GDM1 (cell line): ENCODE measurements at places on chromosomes 4 and X.

DNA sequence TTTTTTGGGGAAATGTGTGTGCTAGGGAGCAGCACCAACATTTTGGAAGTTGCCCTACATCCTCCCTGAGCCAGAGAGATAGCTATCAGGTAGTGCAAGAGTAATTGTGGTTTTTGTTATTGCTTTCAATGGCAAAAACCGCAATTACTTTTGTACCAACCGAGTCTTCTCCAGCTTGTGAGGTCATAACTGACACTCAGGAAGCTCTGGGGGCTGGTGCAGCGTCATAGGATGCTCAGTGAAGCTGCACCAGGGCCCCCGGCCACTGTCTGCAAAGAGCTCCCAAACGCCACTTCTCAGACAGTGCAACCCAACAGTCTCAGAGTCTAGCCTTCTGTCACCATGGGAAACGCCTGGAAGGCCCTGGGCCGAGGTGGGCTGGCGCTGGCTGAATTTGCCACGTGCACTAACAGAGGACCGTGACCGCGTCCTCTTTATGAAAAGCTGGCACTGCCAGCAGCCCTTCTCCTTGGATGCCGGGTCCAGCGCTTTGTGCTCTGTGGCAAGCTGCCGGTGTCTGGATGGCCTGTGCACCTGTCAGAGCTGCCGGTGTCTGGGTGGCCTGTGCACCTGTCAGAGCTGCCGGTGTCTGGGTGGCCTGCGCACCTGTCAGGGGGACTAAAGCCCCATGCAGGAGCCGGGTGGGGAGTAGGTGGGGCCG, 19.4 kb downstream of the SH3TC1 start:
- no peak for DNase-seq

DNA sequence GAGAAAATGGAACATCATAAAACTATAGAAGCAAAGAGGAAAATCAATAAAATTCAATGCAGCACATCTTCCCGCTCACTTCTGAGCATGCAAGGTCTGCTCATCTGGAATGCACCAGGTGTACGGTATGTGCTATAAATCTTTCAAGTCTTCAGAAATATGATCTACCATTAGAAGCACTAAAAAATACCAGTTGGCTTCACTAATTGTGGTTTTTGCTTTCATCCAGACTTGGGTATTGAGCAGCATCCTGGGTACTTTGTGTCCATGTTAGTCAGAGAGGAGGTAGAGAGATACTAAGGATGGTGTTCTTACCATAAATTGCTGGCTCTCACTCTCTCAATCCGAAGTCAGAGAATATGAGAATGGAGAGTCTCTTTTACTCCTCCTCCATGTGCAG, 477.1 kb downstream of the PPARGC1A start:
- DNase-seq = no peak

- DNase-seq = no peak
Observed at GRCh38 chrX:68648960-68649359, 1.5 kb downstream of the STARD8 start.

GRCh38 chrX:37425370-37425769, 76.2 kb downstream of the PRRG1 start:
- DNase-seq = no peak

- no peak for DNase-seq
Observed at GRCh38 chr4:173337463-173337862, 3.3 kb upstream of the HMGB2 start.

GRCh38 chr4:78342125-78342524, 209.4 kb upstream of the ANXA3 start:
- DNase-seq = no peak

- no peak for DNase-seq
Observed at GRCh38 chrX:38652934-38653442, 91.6 kb downstream of the TSPAN7 start.

GRCh38 chr4:20658456-20658855, 41.8 kb upstream of the PACRGL start:
- no peak for DNase-seq

DNA sequence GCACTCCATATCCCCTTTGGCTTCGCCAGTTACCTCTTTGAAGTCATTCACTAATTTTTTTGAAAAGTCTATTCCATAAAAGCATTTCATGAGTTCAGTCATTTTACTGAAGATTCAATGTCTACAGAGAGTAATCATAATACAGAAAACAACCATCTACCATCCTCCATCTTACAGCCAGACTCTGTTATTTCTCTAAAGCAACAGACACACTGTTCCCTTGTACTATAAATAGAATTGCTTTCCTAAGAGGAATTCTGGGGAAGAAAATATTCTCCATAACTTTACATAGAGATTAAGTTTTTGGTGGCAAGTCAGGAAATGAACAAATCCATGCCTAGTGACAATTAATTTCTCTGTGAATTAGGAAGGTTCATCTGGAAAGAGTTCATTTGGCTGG, 37.0 kb downstream of the XK start:
- no peak for DNase-seq

DNA sequence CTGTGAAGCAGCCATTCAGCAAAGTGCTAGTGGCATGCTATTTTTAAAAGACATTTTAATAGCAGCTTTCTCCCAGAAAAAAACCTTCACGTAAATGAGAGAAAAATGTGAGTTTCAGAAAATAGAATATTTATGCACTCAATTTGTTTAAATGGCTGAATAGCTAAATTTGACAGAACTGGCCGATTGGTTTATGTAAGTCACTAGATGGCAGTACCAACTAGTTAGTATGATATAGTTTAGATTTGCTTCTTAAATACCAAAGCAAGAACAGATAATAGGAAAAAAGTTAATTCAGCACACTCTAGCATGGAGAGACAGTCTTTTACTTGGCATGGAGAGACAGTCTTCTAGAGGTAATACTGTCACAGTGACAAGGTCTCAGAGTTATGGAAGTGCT, 250.1 kb downstream of the SNCA start:
- DNase-seq = no peak

DNA sequence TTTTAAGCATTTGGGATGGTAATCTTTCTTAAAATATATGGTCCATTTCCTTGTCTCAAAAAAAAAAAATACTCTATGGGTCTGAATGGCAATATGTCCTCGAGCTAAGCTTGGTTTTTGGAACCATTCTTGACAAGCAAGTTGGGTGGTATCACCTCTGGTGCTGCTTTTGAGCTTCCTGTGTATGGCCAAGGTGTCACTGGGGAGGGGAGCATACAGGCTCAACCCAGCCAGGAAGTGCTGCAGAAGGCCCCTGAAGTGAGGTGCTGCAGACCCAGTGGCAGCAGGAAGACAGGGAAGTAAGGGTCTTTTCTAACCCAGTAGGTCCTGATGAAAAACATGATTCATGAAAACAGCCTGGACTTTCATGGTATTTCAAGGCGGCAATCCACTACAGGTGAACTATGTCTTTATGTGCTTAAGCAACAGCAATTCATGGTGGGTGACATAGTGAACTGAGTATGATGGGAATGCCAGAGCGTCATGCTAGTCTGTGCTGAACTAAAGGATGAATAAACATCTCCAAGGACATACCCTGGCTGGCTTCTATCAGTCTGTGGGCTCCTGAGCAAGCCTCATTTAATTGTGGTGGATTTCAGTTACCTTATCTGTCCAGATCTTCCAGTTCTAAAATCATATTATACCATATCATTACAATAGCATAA, 15.1 kb downstream of the TRAPPC2 start:
- DNase-seq = no peak

DNA sequence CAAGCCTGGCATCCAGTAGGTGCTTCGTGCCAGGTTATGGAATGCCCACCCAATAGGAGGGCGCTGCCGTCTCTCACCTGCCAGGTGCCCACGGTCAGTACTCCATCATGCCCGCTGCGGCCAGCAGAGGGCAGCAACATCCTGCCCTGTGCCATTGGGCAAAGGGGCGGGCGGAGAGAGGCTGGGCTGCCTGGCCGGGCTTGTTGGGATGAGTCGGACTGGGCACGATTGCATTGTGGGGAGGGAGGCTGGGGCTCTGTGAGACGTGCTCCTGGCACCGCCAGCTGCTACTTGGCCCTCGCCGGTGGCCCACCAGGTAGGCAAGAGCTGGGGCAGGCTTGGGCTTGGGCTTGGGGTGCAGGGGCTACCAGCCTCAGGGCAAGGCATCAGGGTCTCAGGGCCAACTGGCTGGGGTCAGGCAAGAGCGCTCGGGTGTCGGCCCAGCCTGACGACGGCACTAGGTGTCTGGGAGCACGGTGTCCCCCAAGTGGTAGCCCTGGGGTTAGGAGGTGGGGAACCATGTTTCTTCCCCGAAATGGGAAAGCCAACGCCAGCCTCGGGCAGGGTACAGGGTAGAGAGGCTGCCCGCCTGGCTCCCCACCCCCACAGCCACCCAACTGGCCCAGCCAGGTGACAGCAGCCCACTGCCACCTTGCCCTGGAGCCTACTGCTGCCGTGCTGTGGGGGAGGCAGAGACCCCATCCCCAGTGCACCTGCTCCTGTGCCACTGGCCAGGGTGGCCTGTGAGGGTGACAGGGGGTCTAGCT, at the start of gene PLXNB3:
Gene PLXNB3 (plus strand): TSS at position 261 of the 767 bp plus-strand sequence. CDS start 1,287 bp downstream, outside the sequence.
- DNase-seq = peak; percentile 72

DNA sequence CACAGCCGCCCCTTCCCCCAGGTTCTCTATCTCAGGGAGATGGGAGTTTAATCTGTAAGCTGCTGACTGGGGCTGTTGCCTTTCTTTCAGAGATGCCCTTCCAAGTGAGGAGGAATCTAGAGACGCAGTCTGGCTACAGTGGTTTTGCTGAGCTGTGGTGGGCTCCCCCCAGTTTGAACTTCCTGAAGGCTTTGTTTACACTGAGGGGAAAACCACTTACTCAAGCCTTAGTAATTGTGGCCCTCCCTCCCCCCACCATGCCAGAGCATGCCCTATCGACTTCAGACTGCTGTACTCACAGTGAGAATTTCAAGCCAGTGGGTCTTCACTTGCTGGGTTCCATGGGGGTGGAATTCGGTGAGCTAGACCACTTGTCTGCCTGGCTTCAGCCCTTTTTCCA, 131.3 kb downstream of the FAAH2 start:
- peak; percentile 2 for DNase-seq

- DNase-seq = no peak
Observed at GRCh38 chrX:72683631-72684030, 30.5 kb downstream of the PHKA1 start.

GRCh38 chrX:40304115-40304514, 206.4 kb upstream of the BCOR start:
- DNase-seq = no peak

DNA sequence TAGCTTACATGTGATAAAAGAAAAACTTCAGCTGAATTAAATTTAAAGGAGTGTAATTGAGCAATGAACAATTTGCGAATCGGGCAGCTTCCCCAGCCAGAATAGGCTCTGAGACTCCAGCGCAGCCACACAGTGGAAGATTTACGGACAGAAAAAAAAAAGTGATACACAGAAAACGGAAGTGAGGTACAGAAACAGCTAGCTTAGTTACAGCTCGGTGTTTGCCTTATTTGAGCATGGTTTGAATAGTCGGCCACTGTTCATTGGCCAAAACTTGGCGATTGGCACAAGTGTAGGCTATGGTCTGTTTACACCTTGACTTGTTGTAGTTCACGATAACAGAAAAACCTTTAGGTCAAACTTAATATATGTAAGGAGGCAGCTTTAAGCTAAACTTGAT, 16.7 kb upstream of the SUPT20HL1 start:
- DNase-seq = no peak

GRCh38 chr4:162837241-162837640, 329.4 kb downstream of the NAF1 start:
- no peak for DNase-seq

- DNase-seq = no peak
Observed at GRCh38 chr4:76896614-76897535, 1.1 kb downstream of the SOWAHB start.

- DNase-seq = peak; percentile 10
Observed at GRCh38 chr4:49032440-49033161, 46.5 kb downstream of the CWH43 start.

GRCh38 chr4:2402048-2402842, 16.2 kb downstream of the ZFYVE28 start:
- no peak for DNase-seq

DNA sequence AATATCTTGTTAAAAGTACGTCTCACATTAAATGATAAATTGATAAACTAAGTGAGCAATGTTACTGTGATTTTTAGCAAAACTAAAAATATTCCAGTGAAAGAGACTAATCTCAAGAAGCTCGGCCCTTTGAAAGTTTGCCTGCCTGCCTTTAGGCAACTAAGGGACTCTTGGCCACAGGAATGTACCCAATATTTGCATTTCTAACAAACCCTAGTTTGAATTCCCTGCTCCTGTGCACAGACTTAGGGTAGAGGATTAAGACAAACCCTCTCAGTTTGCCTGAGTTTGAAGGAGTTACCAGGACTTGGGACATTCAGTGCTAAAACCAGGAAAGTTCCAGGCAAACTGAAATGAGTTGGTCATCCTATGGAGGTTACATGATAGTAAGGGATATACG, 157.1 kb downstream of the SCFD2 start:
- no peak for DNase-seq

- DNase-seq = no peak
Observed at GRCh38 chr4:98539299-98539698, 119.1 kb downstream of the TSPAN5 start.

- DNase-seq = no peak
Observed at GRCh38 chrX:18757956-18758932, 50.8 kb downstream of the PPEF1 start.

GRCh38 chrX:68844581-68844980, 15.8 kb downstream of the EFNB1 start:
- no peak for DNase-seq

GRCh38 chr4:185566425-185566824, 31.1 kb upstream of the PDLIM3 start:
- no peak for DNase-seq

- no peak for DNase-seq
Observed at GRCh38 chr4:158496030-158496741, 25.5 kb upstream of the RXFP1 start.

DNA sequence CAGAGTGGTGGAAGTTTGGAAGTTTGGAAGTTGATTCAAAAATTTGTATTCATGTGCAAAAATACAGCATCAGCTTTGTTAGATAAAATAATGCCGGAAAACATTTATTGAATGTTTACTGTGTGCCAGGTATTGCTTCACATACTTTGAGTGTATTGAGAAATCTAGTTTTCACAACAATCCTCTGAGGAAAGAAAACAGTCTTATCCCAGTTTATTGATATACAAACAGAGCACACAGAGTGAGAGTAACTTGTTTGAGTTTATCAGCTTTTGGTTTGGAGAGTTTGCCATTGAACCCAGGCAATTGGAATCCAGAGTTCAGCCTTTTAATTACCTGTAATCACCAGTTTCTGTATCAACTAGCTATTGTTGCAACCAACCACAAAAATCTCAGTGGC, 127.2 kb upstream of the RPS6KA3 start:
- DNase-seq = no peak

DNA sequence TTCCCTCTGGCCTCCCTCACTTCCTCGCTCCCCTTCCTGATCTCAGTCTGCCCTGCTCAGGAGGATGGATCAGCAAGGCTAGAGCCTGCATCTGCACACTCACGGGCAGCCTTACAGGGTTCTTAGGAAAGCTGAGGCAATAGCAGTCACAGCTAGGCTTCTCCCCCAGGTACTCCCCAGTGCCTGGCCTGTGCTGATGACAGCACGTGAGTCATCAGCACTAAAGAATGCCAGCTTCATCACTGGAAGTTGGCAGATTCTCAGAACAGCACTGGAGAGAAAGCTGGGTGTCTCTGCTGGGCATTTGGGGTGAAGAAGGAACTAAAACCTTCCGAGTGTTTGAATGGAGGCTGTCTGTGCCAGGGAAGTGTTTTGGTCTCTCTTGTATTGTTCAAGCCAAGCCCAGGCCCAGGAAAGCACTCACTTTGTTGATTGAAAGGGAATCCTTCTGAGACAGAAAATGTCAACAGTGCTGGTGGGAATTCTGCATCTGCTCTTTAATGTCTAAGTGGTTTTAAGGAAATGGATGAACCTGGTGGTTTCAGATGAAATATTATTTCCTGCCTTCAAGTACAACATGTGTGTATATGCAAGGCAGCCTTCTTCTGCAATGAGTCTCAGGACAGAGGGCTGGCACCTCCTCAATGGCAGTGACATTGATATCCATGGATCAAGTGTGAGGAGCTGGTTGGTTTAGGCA, 73.0 kb upstream of the SCOC start:
- DNase-seq = no peak
